ENCODE measurements at places on chromosomes 7 and 10.

DNA sequence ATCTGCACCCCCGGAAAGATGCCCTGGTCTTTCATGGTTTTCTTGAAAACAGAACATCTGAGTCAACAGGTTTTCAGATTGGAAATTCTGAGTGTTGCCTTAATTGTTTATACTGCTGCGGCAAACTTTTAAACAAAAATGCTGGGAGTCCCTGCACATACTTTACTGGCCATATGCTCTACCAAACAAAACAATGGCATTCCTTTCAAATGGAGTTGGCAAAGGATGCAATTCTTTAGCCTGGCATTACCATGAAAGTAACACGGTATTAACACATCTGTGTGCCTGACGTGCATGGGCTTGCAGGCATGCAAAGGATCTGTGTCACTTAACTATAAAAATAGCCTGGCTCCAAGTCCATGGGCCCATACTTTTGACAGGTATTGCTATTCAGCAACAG lies 4.2 kb downstream of the INHBA start:
- no peak for DNase-seq

DNA sequence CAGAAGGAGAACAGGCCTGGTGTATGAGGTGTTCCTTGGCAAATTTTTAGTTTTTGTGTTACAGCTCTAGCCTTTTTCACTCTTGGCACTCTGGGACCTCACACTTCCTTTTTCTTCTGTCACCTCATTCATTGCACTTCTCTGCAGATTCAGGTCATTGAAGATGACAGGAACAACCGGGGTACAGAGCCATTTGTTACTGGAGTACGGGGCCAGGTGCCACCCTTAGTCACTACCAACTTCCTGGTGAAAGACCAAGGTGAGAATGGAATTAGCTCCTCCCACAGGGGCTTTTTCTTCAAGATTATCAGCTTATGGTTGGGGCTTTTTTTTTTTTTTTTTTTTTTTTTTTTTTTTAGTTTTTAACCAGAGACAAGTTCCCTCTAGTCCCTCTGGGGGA lies 18.5 kb upstream of the CHCHD1 start:
- DNase-seq: no peak

- no peak for DNase-seq
Observed at GRCh38 chr10:17428351-17429097, 25.9 kb downstream of the ST8SIA6 start.

- DNase-seq: no peak
Observed at GRCh38 chr10:122494173-122494820, 32.9 kb downstream of the HTRA1 start.

DNA sequence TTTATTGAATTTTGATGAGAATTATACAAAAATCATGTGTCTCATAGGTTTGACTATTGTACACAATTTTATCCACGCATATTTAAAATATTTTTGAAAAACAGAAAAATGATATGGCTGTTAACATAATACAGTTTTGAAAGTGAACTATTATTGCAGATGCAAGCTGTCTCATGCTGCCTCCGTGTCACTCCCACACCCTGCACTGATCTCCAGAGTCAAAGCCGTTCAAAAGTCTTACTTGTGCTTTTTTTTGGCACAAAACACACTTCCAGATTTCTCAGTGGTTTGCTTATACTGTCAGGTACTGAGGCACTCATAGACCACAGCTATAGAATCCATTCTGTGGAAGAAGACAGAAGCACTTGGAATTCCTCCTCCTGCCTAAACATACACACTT lies 243.1 kb upstream of the ADARB2 start:
- DNase-seq: no peak

- no peak for DNase-seq
Observed at GRCh38 chr10:44723619-44724325, 187.4 kb upstream of the TMEM72 start.

GRCh38 chr10:86164174-86164774 lies 202.3 kb downstream of the GRID1 start:
- no peak for DNase-seq

GRCh38 chr7:84529480-84530205 lies 335.1 kb upstream of the SEMA3A start:
- DNase-seq: no peak

GRCh38 chr10:52249850-52250395 lies 64.2 kb upstream of the DKK1 start:
- no peak for DNase-seq

GRCh38 chr7:70210936-70211310 lies 612.6 kb downstream of the AUTS2 start:
- no peak for DNase-seq

DNA sequence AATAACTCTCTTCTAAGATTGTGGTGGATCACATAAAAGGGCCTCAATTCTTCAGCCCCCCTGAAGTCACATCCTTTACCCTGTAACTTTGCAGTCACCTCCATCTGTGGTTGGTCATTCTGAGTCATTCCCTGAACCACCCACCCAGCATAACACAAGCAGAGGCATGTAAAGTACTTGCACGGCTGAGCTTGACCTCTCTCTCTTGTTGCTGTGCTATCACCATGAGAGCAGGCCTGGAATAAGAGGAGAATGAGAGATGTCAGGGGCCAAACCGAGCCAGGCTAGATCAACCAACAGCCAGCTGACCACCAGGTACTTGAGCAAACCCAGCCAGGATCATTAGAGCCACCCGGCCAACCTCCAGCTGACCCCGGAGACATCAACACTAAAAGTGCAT lies 13.5 kb upstream of the STK17A start:
- DNase-seq: no peak

DNA sequence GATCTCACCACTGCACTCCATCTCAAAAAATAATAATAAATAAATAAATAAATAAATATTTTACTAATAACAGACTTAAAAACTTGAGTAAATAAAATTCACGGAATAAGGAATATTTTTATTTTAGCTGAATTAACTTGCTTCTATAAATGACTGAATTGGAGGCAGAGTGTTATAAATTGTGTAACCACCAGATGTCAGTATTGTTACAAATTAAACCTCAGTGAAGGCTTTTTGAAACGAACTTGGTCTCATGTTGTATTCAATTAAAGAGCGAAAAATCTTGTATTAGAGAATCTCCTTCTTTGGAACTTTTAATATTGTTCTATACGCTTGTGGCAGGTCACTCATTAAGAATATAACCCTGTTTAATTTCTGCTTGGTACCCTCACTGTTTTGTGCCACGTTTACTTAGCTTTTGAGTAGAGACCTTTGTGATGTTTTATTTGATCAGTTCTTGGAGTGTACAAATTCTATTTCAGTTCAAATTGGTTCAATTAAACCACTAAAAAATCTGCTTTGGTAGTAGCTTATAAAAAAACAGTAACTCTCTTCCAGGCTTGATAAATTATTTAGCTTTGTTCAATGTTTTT lies 45.6 kb upstream of the SCIN start:
- no peak for DNase-seq

DNA sequence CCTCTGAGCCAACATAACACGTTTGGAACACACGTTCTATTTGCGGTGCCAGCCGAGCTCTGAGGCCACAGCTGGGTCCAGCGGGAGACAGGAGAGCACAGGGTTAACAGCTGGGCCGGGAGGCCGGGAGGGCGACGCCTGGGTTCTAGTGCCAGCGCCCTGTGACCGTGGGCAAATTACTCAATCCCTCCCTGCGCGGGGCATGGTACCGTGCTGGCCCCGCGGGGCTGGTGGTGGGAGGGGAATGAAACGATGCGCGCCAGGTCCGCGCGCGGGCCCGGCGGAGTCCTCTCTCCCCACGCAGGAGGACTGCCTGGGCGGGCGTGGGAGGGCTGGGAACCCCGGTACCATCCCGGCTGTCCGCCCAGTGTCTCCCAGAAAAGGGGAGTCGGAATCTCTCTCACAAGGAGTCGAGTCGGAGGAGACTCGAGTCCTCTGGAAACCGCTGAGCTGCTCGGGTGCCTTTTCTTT lies 30.4 kb downstream of the LEP start:
- DNase-seq: no peak

DNA sequence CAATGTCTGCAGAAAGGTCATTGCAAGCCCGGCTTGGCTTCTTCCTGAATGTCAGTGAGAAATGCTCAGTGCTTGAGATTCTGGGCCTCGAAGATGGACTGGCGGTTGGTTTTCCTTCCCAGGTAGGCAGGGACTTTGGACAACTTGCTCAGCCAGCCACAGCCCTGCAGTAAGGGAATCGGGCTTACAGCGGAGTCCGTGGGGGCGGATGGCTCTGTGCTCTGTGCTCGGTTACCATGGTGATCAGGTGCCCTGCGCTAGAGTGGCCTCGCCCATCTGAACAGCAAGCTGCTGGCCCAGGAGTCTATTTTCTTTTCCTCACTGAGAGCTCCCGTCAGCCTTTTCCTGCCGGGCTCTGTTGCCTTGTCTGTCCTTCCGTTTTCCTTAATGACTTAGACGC lies 77.8 kb upstream of the SH2B2 start:
- DNase-seq: no peak

DNA sequence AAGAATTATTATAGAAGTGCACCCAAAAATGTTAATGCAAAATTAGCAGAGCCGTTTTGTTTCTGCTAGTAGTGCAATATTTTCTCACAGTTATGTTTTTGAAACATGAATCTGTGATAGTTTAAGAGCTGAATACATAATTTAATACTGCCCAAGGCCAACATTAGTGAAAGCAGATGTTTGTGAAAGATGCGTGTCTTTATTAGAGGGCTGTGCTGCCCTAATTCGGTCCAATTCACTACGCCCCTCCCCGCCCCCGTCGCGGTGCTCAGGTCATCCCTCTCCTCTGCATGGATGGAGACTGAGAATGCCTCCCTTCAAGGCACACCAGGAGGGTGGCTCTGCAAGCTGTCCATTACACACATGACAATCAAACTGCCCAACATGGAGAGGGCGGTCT lies 172.0 kb downstream of the TEX36 start:
- DNase-seq: no peak

- DNase-seq: no peak
Observed at GRCh38 chr10:5971315-5971832, 6.0 kb downstream of the IL15RA start.

GRCh38 chr10:63252095-63252762 lies 119.1 kb downstream of the NRBF2 start:
- no peak for DNase-seq

GRCh38 chr10:103661198-103661950 lies 167.9 kb downstream of the NEURL1 start:
- DNase-seq: no peak

- no peak for DNase-seq
Observed at GRCh38 chr7:74479961-74480829, 26.5 kb downstream of the GTF2IRD1 start.

DNA sequence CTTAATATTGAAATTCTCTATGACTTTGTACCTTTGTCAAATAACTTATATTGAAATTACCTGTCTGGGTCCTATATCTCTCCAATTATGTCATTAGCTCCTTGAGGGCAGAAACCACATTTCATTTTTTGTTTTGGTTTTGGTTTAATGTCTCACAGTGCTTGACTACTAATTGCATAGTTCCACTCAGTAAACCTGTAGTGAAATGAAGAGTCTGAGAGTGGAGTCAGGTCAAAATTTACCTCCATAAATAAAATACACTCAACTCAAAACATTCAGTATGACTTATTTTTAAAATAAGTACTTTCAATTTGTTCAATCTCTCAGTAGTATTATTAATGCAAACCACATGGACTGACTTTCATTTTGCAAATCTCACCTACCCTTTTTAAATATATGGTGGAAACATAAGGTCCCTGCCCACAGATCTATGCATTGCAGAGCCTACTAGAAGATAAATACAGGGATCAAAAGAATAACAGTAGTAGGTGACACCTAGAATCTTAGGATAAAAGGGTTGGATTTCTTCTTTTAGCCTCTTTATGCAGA lies 32.5 kb downstream of the PDE1C start:
- DNase-seq: no peak

DNA sequence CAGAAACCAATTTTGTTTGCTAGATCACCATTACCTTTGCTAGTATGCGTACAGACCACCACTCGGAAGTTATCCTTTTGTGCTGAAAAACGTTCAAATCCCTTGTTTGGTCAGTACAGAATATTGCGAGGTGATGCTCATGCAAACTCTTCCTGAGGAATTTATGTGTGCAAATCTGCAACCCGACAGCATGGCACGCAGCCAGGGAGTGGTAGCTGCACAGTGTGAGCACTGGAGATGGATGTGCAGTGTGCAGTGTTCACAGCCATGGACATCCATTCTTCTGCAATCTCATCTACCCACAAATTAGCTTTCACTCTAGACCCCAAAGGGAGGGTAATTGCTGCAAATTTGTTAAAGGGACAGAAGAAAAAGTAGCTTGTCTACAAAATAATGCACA lies 72.2 kb downstream of the CACUL1 start:
- no peak for DNase-seq

DNA sequence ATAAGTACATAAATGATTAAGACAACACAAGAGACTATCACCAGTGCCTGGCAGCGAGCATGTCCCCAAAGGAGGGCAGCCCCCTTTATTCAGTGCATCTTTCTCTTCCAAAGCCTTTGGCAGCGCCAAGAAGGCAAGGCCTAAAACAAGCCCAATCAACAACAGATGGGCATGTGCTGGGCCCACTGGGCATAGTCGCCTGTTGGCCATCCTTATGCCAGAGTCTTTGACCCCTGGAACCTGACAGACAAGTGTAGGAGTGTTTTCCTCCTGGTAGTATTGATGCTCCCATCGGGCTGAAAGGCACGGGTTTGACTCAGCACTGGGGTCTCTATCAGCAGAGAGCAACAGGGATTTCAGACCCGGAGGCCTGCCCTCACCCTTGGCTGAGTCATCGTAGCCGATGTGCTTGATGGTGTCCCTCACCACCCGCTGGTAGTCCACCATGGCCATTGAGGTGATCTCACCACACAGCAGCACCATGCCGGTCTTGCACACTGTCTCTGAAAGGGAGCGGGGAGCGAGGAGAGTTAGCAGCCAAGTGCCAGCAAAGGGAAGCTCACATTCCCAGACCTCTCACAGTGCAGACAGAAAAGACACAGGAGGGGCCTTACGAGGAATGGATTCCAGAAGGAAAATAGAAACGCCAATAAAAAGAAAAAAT lies 5.8 kb downstream of the MAT1A start:
- DNase-seq: no peak

DNA sequence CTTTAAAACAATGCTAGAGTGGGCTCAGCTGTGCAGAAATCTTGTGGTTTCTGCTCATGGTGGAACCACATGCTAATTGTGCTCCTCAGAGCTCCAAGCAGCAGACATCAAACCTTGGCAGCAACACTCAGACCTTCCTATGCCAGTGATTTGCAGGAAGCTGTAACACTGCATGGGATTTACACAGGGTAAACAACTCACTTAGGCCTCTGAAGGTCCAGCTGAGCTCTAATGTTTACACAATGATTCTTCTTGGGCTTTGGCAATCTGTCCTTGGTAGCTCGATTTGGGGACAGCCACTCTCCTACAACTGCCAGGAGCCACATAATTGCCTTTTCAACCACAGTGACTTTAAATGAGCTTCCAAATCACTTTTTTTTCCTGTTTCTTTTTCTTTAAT lies 97.7 kb upstream of the PDLIM1 start:
- no peak for DNase-seq

GRCh38 chr10:119350502-119351097 lies 143.2 kb downstream of the GRK5 start:
- no peak for DNase-seq

Measured in esophagus squamous epithelium (tissue), 5 donors.